Glutamatergic neuron (in vitro differentiated cells): ENCODE measurements at places on chromosomes 2 and 18. TPM values are rescaled to one million over a fixed set of nuclear protein-coding genes. Genes with fewer than 3 reads are reported as not detected.

DNA sequence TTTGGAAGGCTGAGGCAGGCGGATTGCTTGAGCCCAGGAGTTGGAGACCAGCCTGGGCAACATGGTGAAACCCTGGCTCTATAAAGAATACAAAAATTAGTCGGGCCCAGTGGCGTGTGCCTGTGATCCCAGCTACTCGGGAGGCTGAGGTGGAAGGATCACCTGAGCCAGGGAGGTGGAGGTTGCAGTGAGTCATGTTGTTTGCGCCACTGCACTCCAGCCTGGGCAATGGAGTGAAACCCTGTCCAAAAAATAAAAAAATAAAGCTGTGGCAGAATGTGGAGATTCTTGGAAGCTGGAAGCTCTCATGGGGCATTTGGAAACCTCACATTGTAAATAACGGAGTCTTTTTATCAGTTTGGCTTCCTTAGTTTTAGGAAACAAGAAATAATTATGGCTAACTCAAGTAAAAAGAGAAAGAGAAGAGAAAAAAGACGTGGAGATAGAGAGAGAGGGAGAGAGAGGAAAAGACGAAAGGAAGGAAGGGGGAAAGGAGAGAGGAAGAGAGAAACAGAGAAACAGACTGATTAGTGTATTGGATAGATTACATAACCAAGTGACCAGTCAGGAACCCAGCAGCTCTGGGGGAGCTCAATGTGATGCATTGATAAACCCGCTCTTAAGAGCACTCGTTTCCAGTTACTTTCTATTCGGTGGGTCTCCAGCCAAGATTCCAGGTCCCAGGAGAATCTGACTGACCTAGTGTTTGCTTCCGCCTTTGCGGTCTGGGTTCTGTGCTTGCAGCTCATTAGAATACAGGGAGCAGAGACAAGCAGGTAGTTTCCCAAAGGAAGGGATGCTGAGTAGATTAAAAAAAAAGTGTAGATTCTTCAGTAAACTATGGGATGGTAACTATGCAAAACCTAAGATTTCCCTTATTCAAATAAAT is 1.1 kb upstream of the SPAST start:
- H3K4me3 ChIP-seq, result peak overlapping the region; percentile 87
- H3K27ac ChIP-seq, result peak overlapping the region; percentile 94
- H3K36me3 ChIP-seq, result no peaks in the 10 kb centered on the region
- DNase-seq, result peak; percentile 23
- peaks cover 6% of the 10 kb centered on the region for H3K4me1 ChIP-seq

The DTYMK gene
- 32.8 TPM for total RNA-seq

The NPAS2 gene
- 0.54 TPM for total RNA-seq

- H3K27ac ChIP-seq, result no peak overlapping the region
- no peaks in the 10 kb centered on the region for H3K36me3 ChIP-seq
- no peak for DNase-seq
- H3K27me3 ChIP-seq, result peaks cover 14% of the 10 kb centered on the region
These were observed 2.8 kb upstream of the CYS1 start for GRCh38 chr2:10083046-10083445.

DNA sequence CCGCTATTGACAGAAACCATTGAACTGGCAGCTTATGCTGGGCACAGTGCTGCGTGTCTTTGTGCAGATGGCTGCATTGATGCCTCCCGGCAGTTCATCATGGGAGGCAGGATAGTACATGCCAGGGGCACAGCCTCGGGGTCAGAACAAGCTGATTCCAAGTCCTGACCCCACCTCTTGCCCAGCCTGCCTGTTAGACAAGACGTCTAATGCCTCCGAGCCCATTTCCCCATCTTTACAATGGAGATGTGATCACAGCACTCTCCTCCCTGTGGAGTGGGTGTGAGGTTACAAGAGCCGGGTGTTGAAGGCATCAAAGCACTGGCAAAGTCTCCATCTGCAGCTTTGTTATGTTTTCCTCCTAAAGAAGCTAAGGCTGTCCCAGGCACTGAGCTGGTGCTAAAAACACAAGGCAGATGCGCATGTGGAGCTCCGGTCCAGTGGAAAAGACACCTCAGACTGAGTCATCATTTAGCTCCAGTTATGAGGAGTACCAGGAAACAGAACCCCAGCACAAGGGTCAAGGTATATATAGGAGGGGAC is 125.7 kb upstream of the EPAS1 start:
- DNase-seq, result no peak
- H3K4me1 ChIP-seq, result no peaks in the 10 kb centered on the region
- H3K4me3 ChIP-seq, result no peak overlapping the region

The UGT1A4 gene
- not detected for total RNA-seq

- peaks cover 7% of the 10 kb centered on the region for H3K4me1 ChIP-seq
- H3K27ac ChIP-seq, result no peak overlapping the region
- no peak overlapping the region for H3K4me3 ChIP-seq
- H3K36me3 ChIP-seq, result peaks cover 5% of the 10 kb centered on the region
- DNase-seq, result no peak
These were observed 42.0 kb upstream of the ZDBF2 start for GRCh38 chr2:206232287-206233035.

DNA sequence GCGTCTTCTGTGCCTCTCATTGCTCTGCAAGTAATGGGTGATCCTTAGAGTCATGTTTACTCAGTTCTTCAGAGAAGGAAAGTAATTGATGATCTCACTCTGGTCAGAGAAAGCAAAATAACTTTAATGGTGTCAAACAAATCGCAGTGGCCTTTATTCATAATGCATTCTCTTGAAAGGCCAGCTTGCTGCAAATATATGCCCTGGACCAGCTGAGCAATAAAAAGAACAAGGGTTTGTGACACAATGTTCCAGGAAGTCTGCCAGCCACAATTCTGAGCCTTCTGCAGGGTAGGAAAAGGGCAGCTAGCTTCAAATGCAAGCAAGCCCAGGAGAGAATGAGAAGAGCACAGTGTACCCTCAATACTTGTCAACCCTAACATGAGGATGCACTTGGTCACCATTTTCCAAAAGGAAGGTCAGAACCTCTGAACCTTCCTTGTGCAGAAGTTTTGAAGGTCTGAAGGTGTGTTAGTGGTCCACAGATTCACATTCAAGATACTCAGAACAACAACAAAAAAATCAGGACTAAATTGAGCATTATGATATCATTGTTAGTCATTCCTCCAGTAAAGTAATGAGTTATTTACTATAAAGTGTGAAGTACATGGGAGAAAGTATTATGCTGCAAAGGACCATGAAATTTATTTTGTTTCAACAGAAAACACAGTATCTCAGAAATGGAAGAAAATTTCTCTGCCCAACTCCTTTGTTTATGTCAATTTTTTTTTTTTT is 355.6 kb downstream of the PAX3 start:
- H3K36me3 ChIP-seq, result peaks cover 7% of the 10 kb centered on the region
- DNase-seq, result no peak
- no peaks in the 10 kb centered on the region for H3K4me1 ChIP-seq

GRCh38 chr2:230254152-230254881 is 28.8 kb downstream of the SP140 start:
- DNase-seq, result no peak
- peaks cover 1% of the 10 kb centered on the region for H3K27me3 ChIP-seq
- H3K27ac ChIP-seq, result no peak overlapping the region
- H3K4me1 ChIP-seq, result no peaks in the 10 kb centered on the region
- no peaks in the 10 kb centered on the region for H3K36me3 ChIP-seq

GRCh38 chr2:215363461-215364156 is 51.8 kb downstream of the ATIC start:
- H3K4me1 ChIP-seq, result no peaks in the 10 kb centered on the region
- H3K36me3 ChIP-seq, result no peaks in the 10 kb centered on the region
- H3K4me3 ChIP-seq, result no peak overlapping the region
- no peak for DNase-seq

DNA sequence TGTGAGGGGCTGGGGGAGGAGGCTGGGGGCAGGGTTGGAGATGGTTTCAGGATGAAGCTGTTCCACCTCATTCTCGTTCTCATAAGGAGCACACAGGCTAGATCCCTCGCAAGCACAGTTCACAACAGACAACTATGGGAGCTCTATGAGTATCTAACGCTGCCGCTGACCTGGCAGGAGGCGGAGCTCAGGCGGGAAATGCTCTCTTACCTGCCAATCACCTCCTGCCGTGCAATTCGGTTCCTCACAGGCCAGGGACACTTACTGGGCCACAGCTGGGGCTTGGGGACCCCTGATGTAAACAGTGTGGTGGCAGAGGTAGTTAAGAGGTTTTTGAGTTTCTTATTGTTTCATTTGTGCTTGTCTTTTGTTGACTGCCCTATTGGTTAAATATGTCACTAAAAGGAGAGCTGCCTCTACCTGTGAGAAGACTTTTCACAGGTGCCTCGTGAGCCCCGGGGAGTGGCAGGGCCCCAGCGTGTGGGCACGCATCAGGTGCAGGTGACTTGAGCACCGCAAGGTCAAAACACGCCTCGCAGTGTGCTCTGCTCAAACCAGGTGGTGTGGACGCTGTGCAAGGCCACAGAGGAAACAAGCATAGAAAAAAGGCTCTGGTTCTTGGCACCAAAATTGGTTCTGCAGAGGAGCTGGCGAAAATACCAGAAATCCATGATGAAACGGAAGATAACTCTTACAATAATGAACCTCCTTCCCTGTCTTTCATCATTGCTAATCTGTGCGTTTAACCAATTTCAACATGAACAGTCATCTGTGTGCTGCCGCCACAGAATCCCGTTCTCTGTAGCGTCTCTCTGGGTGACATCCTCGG is 10.2 kb downstream of the MLPH start:
- peaks cover 8% of the 10 kb centered on the region for H3K36me3 ChIP-seq
- DNase-seq, result no peak
- no peak overlapping the region for H3K27ac ChIP-seq
- peaks cover 12% of the 10 kb centered on the region for H3K4me1 ChIP-seq
- peaks cover 5% of the 10 kb centered on the region for H3K27me3 ChIP-seq

GRCh38 chr18:11981543-11982366 is 448 bp downstream of the IMPA2 start:
- H3K36me3 ChIP-seq, result no peaks in the 10 kb centered on the region
- H3K4me1 ChIP-seq, result peaks cover 24% of the 10 kb centered on the region

DNA sequence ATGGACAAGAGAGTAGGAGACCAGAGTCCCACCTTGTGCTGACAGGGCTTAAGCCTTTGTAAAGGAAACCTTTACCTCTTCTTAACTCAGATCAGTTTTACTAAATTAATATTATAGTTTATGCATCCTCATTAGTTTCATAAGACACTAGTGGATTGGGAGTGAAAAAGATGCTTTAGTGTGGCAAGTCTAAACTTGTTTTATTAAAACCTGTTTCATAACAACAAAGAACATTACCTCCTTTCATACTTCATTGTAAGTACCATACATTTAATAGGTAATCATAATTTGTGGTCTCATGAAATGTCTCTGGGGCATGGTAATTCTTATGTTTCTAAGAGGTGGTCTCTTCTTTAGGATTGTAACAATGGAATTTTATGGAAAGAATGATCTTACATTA is 63.4 kb downstream of the PIKFYVE start:
- no peak overlapping the region for H3K4me3 ChIP-seq
- no peaks in the 10 kb centered on the region for H3K36me3 ChIP-seq
- H3K27me3 ChIP-seq, result no peaks in the 10 kb centered on the region
- no peak overlapping the region for H3K27ac ChIP-seq
- DNase-seq, result no peak

The FBLN7 gene
- total RNA-seq, result 0.20 TPM

DNA sequence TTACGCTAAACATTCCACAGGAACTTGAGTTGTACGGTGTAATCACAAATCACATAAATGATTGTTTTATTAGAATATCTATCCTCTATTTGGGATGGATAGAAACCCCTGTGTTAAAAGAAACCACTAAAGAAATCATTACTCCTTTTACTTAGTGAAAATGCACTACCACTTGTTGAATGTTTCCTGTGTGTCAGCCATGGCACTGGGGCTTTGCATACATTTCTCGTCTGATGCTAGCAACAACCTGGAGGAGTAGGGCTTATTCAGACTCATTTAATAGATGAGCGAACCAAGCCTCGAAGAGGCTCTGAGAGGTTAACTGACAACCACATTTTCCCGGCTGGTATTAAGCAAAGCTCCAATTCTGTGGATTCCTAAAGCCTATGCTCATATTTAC is 60.5 kb upstream of the PELI1 start:
- no peak overlapping the region for H3K4me3 ChIP-seq
- H3K27me3 ChIP-seq, result peaks cover 2% of the 10 kb centered on the region
- no peak for DNase-seq
- no peaks in the 10 kb centered on the region for H3K36me3 ChIP-seq
- H3K4me1 ChIP-seq, result no peaks in the 10 kb centered on the region
- H3K27ac ChIP-seq, result no peak overlapping the region

DNA sequence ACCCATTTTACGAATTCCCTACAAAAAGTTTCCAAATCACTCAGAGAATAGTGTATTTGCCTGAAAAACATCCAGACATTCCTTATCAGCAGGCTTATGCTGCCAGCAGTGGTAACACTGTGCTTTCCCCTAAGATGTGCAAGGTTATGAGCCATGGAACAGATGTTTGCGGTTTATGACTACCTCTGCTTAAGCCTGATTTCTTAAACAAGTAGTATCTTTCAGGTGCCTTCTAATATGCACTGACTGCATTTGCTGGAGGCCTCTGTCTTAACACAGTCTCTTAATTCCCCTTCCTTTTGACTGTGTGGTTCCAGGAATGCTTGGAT is 54.8 kb downstream of the CDC42EP3 start:
- H3K36me3 ChIP-seq, result peaks cover 5% of the 10 kb centered on the region
- H3K27me3 ChIP-seq, result no peaks in the 10 kb centered on the region
- H3K4me3 ChIP-seq, result no peak overlapping the region
- H3K4me1 ChIP-seq, result peaks cover 3% of the 10 kb centered on the region
- no peak for DNase-seq

DNA sequence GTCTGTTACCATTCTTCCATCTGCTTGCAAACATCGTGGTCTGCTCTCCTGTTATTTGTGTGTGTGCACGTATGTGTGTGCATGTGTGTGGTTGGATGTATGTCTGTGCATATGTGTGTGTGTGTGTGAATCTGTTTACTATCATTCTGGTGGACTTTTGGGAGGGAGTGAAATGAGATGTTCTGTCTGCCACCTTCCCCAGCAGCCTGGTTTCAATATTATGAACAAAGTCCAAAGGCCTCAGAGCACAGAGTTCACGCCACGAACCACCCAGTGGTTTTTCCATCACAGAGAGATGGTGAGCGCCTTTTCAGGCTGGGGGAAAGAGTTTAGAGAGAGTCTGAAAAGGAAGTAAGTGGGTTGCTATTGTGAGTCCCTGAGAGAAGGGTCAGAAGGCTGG is 67.1 kb upstream of the YWHAQ start:
- H3K27me3 ChIP-seq, result peaks cover 2% of the 10 kb centered on the region
- no peaks in the 10 kb centered on the region for H3K36me3 ChIP-seq
- no peak for DNase-seq
- H3K4me3 ChIP-seq, result no peak overlapping the region
- H3K27ac ChIP-seq, result no peak overlapping the region
- no peaks in the 10 kb centered on the region for H3K4me1 ChIP-seq

DNA sequence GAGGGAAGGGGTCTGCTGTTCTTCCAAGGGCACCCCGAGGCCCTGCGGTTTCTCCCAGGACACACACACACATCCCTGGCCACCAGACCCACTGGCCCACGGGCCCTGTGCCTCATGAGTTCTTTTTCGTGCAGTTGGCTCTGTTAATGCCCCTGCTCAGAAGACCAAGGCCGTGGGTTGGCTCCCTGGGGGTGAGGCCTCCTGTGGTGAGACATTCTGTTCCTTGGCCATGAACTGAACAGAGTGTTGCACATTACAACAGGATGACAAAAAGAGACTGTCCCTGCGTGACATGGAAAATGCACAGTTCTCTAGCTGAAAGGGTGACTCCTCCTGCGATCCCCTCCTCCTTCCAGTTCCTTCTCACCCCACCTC is 30.7 kb downstream of the SH2D6 start:
- no peak for DNase-seq
- no peak overlapping the region for H3K27ac ChIP-seq
- no peaks in the 10 kb centered on the region for H3K36me3 ChIP-seq
- H3K4me3 ChIP-seq, result no peak overlapping the region

- no peak overlapping the region for H3K4me3 ChIP-seq
- H3K36me3 ChIP-seq, result no peaks in the 10 kb centered on the region
- no peak for DNase-seq
- peaks cover 3% of the 10 kb centered on the region for H3K27me3 ChIP-seq
These were observed 10.0 kb downstream of the DNAJB2 start for GRCh38 chr2:219289195-219289536.

The MYO1B gene
- 129 TPM for total RNA-seq
